CD8-positive, alpha-beta memory T cell (primary cell): ENCODE measurements at places on chromosomes 6 and 20. TPM values are rescaled to one million over a fixed set of nuclear protein-coding genes. Genes with fewer than 3 reads are reported as not detected.

GRCh38 chr6:54286141-54286540, 22.1 kb upstream of the TINAG start:
- H3K4me1 ChIP-seq = no peaks in the 10 kb centered on the region
- H3K27me3 ChIP-seq = no peaks in the 10 kb centered on the region
- H3K36me3 ChIP-seq = no peaks in the 10 kb centered on the region
- no peak overlapping the region for H3K27ac ChIP-seq
- no peak for DNase-seq

DNA sequence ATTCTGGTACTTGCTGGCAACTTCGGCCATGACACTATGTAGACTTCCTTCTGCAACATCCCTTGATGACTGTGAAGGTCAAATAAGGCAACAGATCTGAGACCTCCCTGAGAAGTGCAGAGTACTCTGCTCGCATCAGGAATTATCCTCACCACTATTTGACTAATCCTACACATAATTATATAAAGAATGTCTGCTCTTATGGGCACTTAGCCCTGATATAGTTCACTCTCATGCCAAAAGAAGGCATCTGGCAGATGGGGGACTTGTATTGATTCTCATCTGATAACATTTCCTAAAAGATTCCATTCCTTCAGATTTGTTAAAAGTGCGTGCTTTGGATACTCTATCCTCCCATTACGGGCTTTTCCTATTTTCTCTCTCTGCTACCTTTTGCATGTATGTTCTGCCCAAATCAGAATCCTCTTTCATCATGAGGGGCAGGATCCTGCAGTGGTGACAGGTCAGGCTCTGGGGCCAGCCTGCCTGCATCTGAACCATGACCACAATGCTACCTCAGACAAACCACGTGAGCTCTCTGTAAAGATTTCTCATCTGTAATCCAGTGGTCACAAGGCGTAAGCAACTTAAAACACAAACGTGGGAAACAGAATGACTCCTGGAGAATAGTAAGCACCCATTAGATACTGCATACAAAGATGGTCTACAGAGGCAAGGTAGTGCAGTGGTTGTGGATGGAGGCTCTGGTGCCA, 134.0 kb downstream of the GJA10 start:
- H3K27me3 ChIP-seq = no peaks in the 10 kb centered on the region
- H3K4me1 ChIP-seq = peaks cover 33% of the 10 kb centered on the region
- H3K36me3 ChIP-seq = no peaks in the 10 kb centered on the region
- no peak for DNase-seq
- no peak overlapping the region for H3K4me3 ChIP-seq

DNA sequence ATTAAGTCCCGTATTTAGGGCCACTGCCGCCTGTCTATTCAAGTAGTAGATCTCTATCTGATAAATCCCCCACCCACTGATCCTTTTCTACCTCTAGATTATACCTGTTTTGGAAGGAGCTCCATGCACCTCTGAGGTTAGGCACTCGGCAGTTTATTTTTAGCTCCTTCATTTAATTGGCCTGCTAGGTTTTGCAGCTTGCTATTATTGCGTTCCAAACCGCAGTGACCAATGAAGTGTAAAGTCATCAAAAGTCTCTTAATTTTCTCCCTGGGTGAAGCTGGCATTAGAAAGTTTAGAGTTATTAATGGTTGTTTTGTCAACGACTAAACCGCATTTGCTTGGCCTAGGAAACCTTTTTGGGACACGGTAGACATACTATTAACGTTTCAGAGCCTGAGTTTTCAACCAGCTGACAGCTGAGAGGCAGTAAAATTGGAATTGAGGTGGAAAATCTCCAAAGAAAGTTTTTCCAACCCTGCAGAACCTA, 60.0 kb downstream of the RFPL4B start:
- no peaks in the 10 kb centered on the region for H3K27me3 ChIP-seq
- H3K36me3 ChIP-seq = no peaks in the 10 kb centered on the region
- no peak for DNase-seq
- H3K4me3 ChIP-seq = no peak overlapping the region
- H3K4me1 ChIP-seq = no peaks in the 10 kb centered on the region

DNA sequence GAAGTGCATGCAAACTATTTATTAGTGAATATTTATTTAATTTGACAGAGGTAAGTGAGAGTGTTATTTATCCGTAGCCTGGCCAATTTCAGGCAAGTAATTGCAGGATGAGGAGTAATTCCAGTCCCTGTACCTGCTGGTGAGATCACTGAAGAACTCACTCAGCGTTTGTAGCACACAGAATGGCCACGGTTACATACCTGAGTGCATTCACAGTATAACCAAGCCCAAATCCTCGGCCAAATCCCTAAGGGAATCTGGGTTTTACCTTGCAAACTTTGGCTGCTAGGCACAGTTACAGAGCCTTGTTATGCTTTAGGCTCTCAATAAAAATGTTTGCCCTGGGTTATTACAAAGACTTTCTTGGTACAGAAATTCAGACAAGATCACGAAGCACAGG, 93.3 kb downstream of the KCNQ5 start:
- no peaks in the 10 kb centered on the region for H3K36me3 ChIP-seq
- no peaks in the 10 kb centered on the region for H3K4me1 ChIP-seq
- H3K27ac ChIP-seq = no peak overlapping the region
- no peak overlapping the region for H3K4me3 ChIP-seq
- no peaks in the 10 kb centered on the region for H3K27me3 ChIP-seq
- no peak for DNase-seq

- DNase-seq = no peak
- H3K4me3 ChIP-seq = no peak overlapping the region
- H3K27ac ChIP-seq = no peak overlapping the region
- H3K4me1 ChIP-seq = peaks cover 6% of the 10 kb centered on the region
Observed at GRCh38 chr6:89244241-89244985, 27.3 kb upstream of the GABRR1 start.

DNA sequence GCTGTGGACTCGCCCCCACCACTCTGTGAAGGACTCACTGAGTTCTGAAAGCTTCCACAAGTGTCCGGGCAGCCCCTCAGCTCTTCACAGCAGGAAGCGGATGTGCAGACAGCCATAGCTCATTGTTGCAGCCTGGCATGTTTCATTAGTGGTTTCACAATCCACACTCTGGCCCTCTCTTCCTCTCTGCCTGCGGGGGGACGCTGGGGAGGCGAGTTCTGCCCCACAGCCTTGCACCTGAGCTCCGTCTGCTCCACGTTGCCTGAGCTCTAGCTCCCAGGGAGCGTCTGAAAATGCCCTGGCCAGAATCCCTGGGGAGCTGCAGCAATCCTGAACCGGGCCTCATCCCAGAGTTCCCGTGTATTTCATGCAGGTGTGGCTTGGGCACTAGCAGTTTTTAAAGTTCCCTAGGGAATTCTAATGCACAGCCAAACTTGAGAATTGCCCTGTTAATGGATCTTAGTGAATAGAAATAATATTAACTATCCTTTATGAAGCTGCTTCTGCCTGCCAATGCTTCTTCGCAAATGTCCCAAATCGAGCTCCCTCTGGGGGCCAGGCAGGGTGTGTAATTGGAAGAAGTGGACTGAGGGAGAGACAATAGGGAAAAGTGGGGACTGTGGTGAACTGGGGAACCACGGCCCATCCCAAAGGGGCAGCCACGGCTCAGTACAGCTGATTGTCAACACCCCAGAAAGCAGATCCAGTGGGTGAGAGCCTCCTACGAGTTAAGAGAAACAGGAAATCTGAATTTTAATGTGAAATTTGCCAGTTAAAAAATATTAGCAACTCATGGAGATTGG, 51.5 kb downstream of the CTCFL start:
- peaks cover 28% of the 10 kb centered on the region for H3K4me1 ChIP-seq
- no peak overlapping the region for H3K27ac ChIP-seq
- H3K36me3 ChIP-seq = no peaks in the 10 kb centered on the region
- DNase-seq = no peak

GRCh38 chr6:89584539-89584938, 54.0 kb downstream of the LYRM2 start:
- no peak overlapping the region for H3K4me3 ChIP-seq
- H3K36me3 ChIP-seq = no peaks in the 10 kb centered on the region
- H3K27me3 ChIP-seq = no peaks in the 10 kb centered on the region
- DNase-seq = no peak
- no peak overlapping the region for H3K27ac ChIP-seq

DNA sequence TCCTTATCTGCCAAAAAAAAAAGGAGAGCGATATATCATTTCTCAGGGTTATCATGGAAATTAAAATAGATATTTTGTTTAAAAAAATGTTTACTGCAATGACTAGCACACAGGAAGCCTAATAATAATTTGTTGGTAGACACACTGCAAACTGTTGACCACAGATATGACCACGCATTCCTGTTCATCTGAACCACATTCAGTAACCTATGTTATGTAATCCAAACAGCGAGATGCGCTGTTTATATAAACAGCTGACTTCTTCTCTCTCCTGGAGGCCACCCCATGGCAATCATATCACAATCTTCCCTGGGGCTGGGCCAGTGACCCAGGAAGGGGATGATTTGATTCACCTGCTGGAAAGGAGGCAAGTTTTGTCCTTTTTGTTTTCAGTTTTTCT, 129.3 kb upstream of the UST start:
- DNase-seq = no peak
- no peaks in the 10 kb centered on the region for H3K4me1 ChIP-seq
- H3K36me3 ChIP-seq = no peaks in the 10 kb centered on the region
- H3K27ac ChIP-seq = no peak overlapping the region

DNA sequence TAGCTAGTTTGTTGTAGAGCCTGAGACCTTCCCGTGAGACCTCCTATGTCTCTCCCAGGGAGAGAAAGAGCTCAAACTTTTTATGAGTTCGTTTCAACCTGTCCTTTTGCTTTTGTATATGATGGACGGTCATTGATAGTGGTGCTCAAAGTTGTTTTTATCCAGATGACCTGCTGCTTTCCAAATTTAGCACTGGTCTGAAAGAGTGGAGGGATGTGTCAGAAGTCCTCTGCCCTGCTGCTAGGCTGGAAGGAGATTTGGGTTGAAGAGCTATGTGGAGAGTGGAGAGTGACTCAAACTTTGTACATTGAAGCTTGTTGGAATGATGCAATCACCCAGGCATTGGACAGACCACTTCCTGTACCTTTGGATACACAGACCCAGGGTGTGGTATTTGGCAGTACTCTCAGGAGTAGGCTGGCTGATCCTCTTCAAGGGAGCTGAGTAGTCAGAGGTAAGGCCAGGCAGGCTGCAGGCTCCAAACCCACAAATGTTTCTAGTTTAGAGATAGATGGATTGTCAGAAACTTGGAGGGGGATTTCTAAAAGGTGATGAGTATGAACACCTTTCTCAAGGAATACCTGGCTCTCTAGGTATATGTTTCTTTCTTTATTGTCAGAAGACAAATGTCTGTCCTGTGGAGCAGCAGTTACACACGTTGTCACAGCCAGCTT, 49.4 kb upstream of the RREB1 start:
- no peak overlapping the region for H3K4me3 ChIP-seq
- no peaks in the 10 kb centered on the region for H3K27me3 ChIP-seq
- no peak overlapping the region for H3K27ac ChIP-seq

DNA sequence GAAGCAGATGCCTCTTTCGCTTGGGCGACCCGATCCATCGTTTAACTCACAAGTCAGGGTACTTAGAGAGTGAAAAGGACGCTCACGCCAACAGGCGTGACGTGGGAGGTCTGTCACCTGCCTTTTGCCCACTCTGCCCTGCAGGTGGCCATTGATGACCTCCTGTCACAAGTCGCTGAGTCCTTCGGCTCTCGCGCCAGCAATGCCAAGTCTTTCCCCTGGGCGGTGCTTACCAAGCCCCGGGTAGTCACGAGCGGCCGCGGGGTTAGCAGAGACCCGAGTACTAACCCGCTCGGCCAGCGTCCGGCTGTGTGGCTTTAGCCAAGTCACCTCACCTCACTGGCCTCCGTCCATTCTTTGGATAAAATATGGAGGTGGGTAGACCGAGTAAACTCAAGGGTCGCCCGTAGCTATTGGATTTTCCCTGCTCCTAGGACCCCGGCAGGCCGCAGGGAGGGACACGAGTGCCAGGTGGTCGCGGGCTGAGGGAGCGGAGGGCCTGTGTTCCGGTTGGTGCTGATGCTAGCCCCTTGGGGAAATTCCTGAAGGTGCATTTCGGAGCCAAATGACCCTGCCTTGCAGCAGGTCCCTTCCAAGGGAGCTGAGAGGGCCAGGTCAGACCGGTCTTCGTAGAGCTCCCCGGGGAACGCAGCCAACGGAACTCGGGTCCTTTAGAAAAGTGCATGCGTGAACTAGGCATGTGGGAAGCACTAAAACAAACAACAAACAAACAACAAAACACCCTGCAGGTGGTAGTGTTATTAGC, 668 bp downstream of the PKIB start:
- peaks cover 14% of the 10 kb centered on the region for H3K27me3 ChIP-seq
- no peaks in the 10 kb centered on the region for H3K36me3 ChIP-seq
- no peak for DNase-seq

GRCh38 chr20:13449868-13450434, 188.8 kb downstream of the TASP1 start:
- H3K27ac ChIP-seq = no peak overlapping the region
- no peak overlapping the region for H3K4me3 ChIP-seq
- no peaks in the 10 kb centered on the region for H3K27me3 ChIP-seq
- no peaks in the 10 kb centered on the region for H3K36me3 ChIP-seq
- DNase-seq = no peak

GRCh38 chr6:169269180-169270076, 15.8 kb upstream of the THBS2 start:
- no peaks in the 10 kb centered on the region for H3K4me1 ChIP-seq
- no peak overlapping the region for H3K4me3 ChIP-seq
- DNase-seq = no peak
- H3K27me3 ChIP-seq = no peaks in the 10 kb centered on the region

DNA sequence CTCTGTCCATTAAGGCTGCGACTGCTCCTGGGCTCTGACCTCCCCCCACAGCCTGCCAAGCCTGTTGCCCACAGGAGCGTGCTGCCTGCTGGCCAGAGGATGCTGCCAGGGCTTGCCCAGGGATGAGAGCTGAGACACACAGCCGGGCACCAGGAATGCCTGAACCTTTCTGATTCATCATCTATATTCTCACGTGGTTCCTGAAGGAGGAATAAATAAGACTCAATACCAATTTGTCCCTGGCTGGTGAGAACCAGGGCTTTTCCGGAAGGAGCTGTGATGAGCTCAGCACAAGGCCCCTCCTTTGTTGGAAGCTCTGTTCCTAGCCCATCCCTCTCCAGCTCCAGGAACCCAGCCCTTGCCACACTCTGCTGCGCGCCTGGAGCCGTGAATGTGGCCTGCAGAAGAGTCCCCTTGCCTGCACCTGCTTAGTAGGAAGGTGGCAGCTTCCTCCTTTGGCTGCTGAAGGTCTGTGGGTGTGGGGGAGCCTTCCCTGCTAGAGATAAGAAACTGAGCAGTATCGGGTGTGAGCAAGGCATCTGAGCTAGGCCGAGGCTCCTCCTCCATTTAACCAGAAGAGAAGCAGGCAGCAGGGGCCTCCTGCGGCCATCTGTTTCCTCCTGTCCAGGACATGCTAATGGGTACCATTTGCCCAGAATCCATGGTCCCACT, 37.9 kb downstream of the SYNDIG1 start:
- H3K4me3 ChIP-seq = no peak overlapping the region
- H3K27ac ChIP-seq = no peak overlapping the region
- no peaks in the 10 kb centered on the region for H3K36me3 ChIP-seq
- no peak for DNase-seq

The MAFB gene
- not detected for polyA plus RNA-seq

The MAS1 gene
- polyA plus RNA-seq = not detected
